Germinal center (tissue), 1 donor: ENCODE measurements at places on chromosomes 5 and 9.

DNA sequence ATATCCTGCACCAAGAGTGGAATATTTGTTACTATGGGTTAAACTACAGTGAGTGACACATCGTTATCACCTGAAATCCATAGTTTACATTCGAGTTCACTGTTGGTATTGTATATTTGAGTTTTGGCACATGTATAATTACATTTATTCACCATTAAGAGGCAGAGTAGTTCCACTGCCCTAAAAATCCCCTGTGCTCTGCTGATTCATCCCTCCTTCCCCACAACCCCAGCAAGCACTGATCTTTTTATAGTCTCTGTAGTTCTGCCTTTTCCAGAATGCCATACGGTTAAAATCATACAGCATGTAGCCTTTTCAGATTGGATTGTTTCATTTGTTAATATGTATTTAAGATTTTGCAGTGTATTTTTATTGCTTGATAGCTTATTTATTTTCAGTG, 495.2 kb downstream of the DIRAS2 start:
- no peak for DNase-seq

GRCh38 chr5:170750791-170751190, 32.7 kb upstream of the GABRP start:
- DNase-seq: no peak

- no peak for DNase-seq
Measured at GRCh38 chr5:54249210-54250028, 61.0 kb downstream of the ARL15 start.

DNA sequence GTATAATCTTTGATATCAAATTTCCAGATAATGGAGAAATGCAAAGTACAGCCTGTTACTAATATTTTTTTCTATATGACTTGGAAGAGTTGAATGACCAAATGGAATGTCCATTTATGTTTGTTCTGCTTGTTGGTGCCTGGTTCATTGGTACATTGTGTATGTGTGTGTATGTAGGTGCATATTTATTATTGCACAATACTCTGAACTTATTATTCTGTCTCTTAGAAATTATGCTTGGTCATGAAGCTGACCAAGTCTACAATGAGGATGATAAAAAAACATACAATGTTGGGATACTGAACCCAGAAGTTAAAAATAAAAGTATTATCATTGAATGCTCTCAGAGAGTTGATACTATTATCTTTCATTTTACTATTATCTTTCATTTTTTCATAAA, 706.3 kb downstream of the KCTD16 start:
- no peak for DNase-seq

DNA sequence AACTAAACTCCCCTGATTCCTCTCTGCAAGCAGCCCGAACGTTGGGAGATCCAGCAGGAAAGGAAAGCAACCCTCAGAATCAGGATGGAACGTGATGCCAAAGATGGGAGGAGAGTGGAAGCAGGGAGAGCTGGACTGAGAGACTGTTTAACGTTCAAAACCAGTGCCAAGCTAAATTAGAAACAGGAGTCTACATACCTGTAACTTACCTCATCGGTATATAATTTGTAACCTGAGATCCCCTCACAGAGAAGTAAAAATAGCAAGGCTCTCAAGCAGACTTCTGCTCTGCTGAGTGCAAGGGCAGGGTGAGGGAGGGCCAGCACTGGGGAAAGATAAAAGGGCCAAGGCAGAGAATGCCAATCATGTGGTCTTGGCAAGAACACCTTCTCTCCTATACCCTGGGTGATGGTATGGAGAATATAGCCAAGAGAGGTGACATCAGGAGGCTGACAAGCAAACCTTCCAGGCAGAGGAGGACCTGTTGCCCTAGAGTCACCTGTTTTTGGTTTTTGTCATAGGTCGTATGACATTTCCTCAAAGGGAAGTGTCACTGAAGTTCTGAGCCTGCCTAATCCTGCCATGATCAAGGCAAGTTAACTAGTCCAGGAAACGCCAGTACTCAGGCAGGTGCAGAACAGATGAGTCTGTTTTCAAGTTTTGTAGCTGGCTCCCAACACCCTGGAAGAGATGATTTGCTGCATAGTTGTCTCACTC, 472.0 kb downstream of the NFIB start:
- DNase-seq: no peak

DNA sequence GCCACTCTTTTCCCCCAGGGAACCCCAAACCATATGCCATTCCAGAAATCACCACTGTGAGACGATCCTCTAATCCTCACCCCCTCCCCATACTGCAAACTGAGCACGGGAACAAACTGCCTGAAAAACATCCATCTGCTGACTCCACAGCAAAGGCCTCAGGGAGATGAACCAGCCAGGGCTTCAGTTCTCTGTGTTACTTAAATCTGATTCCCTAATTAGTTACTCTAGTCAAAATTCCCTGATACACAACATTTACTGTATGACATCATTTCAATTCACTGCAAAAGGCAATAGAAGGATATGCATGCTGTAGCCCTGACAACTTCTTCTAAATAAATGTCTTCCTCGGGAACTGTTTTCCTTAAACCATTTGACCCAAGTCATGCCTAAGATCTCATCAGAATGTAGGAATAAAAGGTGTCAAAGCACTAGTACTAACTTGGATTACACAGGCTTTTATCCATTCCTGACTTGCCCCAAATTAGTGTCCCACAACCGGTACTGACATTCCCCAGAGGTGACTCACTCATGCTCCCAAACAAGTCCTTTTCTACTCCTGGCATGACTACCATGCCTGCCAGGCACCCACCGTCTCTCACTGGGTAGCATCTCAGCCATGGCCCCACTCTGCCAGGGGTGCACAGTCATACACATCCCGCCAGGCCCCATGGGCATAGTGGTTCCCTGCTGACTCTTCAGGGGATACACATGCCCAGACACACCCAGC, 35.0 kb downstream of the MTX3 start:
- DNase-seq: no peak

DNA sequence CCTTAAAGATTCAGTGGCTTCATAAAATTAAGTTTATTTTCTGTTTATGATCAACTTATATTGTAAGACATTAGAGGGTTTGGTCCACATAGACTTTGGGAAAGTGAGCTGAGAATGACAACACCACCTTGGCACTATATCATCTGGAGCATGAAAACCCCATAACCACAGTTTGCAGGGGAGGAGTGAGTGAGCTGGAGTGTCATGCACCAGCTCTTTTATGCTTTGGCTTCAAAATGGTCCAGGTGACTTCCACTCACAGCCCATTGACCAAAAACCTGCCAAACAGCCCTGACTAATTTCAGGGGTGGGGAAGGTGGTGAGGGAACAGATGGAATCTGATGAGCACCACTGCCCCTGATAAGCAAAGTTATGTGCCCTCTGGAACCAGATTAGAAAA, 295.8 kb downstream of the DMRTA1 start:
- no peak for DNase-seq

- no peak for DNase-seq
Measured at GRCh38 chr5:139492700-139493192, 10.2 kb upstream of the STING1 start.

DNA sequence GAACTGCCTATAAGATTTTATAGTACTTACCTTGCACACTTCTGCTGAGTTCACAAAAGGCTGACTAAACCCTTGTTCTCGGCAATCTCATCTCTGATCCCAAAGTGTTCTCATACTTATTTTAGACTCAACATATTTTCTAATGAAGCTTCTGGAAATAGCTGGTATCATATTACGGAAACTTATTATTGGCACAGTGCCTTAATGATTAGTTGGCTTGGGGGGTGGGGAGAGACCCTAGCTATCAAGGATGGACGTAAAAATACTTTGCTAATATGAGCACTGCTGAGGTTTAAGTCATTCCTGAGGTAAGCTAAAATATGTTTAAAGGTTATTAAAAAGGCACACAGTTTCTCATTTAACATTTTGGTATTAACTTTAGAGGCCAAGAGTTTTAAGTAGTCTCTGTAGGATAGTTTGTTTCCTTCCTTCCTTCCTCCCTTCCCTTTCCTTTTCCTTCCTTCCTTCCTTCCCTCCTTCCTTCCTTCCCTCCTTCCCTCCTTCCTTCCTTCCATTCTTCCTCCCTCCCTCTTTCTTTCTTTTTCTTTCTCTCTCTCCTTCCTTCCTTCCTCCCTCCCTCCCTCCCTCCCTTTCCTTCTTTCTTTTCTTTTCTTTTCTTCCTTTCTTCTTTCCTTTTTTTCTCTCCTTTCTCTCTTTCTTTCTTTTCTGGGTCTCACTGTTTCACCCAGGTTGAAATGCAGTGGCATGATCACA, 31.5 kb downstream of the ZSWIM6 start:
- DNase-seq: no peak

GRCh38 chr5:146884066-146884626, 5.6 kb upstream of the PPP2R2B start:
- DNase-seq: no peak
